ENCODE measurements at places on chromosomes 5 and 9.
A peak's percentile ranks its signal among the peaks of the same experiment; 100 is the strongest.

- H3K27me3 ChIP-seq = no peaks in the 10 kb centered on the region
- no peaks in the 10 kb centered on the region for H3K4me1 ChIP-seq
- no peak overlapping the region for H3K4me3 ChIP-seq
- H3K36me3 ChIP-seq = no peaks in the 10 kb centered on the region
- no peak overlapping the region for H3K27ac ChIP-seq
- DNase-seq = no peak
Observed at GRCh38 chr5:13278811-13279210, 665.7 kb downstream of the DNAH5 start.

- H3K27me3 ChIP-seq = no peaks in the 10 kb centered on the region
- peak overlapping the region; percentile 3 for H3K27ac ChIP-seq
- H3K36me3 ChIP-seq = no peaks in the 10 kb centered on the region
- DNase-seq = peak; percentile 55
Observed at GRCh38 chr5:96823900-96824380, 16.2 kb upstream of the ERAP1 start.

GRCh38 chr5:104789366-104789765, 1226.8 kb upstream of the NUDT12 start:
- no peaks in the 10 kb centered on the region for H3K27me3 ChIP-seq
- no peak overlapping the region for H3K4me3 ChIP-seq
- H3K36me3 ChIP-seq = no peaks in the 10 kb centered on the region

- H3K4me3 ChIP-seq = no peak overlapping the region
- no peaks in the 10 kb centered on the region for H3K27me3 ChIP-seq
Observed at GRCh38 chr9:24936117-24936516, 390.4 kb upstream of the IZUMO3 start.
